ENCODE measurements at places on chromosomes 5 and 9.

DNA sequence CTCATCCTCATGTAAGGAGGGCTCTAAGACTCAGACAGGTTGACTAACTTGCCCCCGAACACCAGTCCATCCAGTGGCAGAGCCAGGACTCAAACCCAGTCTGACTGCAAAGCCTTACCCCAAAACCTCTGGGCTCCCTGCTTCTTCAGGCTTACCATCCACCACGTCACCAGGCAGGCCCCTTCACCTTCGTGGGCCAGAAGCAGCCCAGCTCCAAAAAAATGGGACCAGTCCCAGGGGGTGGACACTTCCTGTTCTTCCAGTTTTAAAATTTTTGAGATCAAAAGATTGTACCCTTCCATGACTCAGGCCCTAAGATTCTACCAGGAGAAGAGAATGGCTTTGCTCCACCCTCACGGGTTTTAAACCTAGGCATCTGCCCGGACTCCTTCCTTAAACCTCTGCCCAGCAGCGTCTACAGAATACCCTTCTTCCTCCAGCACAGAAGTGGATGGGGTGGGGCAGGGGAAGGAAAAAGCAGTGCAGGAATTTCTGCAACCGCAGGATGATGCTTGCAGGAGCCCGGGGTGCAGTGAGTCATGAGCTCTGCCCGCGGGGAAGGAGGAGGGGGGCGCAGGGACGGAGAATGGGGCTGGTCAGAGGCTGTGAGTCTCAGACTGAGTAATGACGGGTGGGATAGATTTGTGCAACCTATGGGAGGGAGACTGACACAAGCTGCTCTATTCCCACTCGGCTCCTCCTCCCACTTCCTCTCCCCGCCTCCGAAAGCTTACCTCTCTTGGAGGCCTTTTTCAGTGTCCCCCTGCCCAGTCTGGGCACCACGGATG lies 50.4 kb upstream of the STXBP1 start:
- no peak for DNase-seq

DNA sequence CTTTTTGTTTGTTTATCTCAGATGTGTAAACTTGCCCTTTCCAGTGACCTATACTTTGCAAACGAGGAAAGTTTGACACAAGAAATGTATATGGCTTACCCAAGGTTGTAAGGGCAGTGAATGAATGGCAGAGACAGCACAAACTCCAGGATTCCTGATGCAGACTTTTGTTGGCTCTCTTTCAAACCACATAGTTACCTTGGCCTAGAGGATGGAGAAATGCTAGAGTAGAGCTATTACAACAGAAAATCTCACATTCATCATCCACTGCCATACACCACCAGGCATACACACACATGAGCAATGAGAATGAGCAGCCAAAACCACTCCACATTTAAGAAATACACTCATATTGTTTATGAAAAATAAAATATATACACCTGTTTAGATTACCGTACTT lies 387.0 kb downstream of the TLR4 start:
- DNase-seq: no peak

GRCh38 chr5:147857302-147858129 lies 21.0 kb upstream of the SCGB3A2 start:
- peak; percentile 49 for DNase-seq

DNA sequence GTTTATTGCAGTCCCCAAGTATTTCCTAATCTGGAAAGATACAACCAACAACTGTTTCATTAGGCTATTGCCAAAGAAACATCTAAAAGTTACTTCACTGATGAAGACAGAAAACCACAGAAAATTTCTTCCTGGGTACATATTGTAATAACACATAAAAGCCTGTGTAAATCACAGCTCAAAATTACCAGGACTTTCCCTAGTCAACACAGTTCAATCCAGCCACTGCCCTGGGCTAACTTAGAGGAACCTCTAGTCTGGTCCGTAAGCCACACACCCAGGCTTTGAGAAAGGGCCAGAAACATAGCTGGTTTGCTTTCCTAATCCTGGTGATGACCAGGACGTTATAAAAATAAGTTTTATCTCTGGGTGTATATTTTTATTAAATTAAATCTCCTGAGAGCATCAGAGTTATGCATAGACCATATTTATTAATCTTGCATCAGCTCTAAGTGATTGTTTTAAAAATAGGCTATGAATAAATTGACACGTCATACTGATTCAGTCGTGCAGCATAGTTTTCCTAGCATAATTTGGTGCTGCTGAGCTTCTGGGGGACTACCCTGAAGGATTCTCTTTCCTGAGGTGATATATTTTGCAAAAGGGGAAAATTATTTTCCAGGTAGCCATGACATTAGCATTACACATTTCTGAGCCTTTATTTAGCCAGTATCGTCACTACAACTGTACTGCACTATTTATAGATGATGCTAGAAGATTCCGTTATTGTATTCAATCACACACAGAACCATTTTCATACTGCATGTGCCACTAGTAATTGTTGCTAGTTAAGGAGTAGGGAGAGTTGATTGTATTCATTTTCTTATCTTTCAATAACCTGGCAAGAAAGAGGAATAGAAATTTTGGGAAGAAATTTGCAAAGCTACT lies 12.6 kb upstream of the MUSK start:
- no peak for DNase-seq

- DNase-seq: no peak
Measured at GRCh38 chr9:127455324-127455992, 4.1 kb downstream of the LRSAM1 start.

DNA sequence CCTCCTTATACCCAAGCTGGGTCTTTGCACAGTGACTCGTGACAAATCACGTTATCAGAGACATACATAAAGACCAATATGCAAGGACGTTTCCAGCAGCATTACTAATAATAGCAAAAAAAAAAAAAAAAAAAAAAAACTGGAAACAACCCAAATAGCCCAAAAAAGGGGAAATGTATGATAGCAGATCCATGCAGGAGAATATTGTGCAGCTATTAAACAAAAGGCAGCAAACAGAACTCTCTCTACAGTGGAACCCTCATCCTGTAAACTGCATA lies 37.7 kb downstream of the C5orf15 start:
- no peak for DNase-seq

- DNase-seq: no peak
Measured at GRCh38 chr5:159899067-159900049, 16.9 kb upstream of the ADRA1B start.

- no peak for DNase-seq
Measured at GRCh38 chr5:9507974-9508373, 37.9 kb downstream of the SEMA5A start.

- no peak for DNase-seq
Measured at GRCh38 chr5:68033961-68034571, 181.5 kb upstream of the PIK3R1 start.

DNA sequence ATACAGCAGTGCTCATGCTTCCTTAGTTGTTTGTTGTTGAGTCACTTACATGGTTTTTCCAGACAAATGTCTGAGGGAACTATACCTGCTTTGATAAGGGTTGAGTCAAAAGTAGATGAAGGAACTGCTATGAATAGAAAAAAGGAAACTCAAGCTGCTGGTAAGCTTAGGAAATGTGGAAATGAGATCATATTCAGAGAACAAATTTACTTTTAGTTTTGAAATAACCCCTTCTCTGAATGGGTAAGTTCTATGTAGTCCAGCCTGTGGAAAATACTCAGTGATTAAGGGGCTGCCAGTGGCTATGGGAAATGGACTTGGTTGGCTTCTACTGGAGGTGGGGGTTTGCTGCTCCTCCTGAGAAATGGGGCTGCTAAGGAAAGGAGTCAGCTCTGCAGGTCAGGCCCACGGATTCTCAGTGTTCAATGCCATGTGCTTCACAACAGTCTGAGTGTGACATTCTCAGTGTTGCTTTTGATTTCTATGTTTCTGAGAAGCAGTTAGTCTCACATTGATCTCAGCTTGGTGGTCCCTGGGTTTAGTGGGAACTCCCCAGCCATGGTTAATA lies 47.7 kb upstream of the GLRX start:
- DNase-seq: no peak

GRCh38 chr9:128787659-128788058 lies 606 bp downstream of the TBC1D13 start:
- DNase-seq: no peak

GRCh38 chr9:13960011-13960765 lies 353.8 kb downstream of the NFIB start:
- no peak for DNase-seq

DNA sequence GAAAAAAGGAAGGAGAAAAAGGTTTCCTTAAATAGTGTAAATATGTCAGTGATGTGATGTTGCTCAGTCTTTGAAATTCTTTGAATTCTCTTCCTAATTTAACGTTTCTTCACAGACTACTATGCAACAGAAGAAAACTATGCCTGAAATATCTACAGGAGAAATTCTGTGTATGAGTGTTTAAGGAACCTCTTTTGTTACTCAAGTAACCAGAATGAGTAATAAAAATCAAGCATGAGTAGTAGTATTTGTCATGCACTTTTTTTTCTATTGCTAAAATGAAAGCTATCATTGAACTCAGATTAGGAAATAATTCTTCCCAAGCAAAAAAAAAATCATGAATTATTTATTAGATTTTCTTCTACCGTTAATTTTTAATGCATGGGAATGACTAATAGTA lies 20.3 kb upstream of the THG1L start:
- no peak for DNase-seq

GRCh38 chr9:99569840-99570239 lies 251.8 kb upstream of the NR4A3 start:
- no peak for DNase-seq

GRCh38 chr9:38419181-38419580 lies 5.1 kb downstream of the IGFBPL1 start:
- DNase-seq: no peak

All from HEK293T (cell line).